Stimulated activated CD4-positive, alpha-beta T cell treated with anti-CD3 and anti-CD28 coated beads, Interleukin-1b, Interleukin-23, amount 100 ng/mL, for 1 hour (primary cell): ENCODE measurements at places on chromosomes 7 and 10.

DNA sequence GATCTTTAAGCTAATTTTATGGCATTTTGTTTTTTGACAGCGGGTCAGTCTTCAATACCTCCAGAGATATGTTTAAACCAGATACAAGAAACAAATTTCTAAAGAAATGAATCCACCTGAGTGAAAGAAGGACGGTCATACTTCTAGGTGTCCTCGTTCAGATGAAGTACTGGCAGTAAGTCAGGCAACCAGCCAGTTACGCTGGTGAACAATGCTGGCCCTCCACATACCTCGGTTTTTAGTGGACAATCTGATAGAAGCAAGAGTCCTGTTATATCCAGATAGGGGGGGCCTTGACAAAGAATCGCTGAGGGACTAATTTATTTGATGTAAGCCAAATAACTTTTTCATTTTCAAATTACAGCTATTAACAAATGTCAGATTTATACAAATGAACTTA, 266.4 kb upstream of the KLF14 start:
- DNase-seq, result no peak

- DNase-seq, result no peak
Measured at GRCh38 chr10:100743626-100744135, 1.7 kb upstream of the PAX2 start.

DNA sequence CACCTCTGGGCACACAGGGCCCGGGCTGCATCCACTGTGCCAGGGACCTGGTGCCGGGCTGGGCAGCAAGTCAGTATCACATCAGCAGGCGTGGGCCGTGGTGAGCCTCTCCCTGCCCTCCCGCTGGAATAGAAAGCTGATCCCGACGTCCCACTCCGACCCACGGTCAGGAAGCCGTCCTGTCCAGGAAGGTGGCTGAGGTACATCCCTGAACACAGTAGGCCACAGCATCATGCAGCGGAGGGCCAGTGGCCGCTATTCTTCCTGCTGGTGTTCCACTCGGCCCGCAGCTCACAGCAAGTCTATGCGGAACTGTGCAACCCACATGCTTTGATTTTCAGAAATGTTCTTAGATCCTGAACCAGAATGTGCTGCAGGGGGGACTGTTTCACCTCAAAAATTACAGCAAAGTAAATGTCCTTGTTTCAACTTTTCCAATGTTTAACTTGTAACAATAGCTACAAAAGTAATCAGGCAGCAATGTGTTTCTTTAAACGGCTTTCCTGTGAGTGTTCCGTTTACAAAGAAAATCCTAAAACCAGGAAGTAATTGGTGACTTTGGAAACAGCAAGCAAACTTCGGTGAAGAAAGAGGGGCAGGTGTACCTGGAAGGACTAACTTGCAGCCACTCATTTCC, 676 bp upstream of the GPR146 start:
- DNase-seq, result no peak

DNA sequence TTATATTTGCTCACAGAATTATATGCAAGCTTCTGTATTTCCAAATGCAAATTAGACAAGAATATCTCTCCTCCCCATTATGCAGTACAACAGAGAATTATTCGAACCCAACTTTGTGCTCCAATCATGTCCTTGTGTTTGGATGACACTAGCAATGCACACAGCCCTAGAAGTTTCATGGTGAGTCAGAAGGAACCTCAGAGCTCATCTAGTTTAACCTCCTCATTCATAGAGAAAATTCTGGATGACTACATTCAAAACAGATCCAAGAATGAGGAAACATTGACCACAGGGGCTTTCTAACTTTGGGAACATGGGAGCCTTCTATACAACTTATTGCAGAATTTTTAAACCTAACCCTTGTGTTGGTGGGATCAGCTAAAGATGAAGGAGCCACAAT, 12.8 kb upstream of the ARID5B start:
- no peak for DNase-seq

- no peak for DNase-seq
Measured at GRCh38 chr10:103545366-103545765, 51.9 kb downstream of the NEURL1 start.

GRCh38 chr7:100013328-100013676, 2.1 kb upstream of the ZKSCAN1 start:
- DNase-seq, result no peak
